ENCODE measurements at places on chromosomes 11 and 22.

GRCh38 chr22:25413620-25414019, 150.9 kb upstream of the GRK3 start:
- DNase-seq = no peak

GRCh38 chr11:68117853-68118470, 3.2 kb downstream of the CHKA start:
- no peak for DNase-seq

GRCh38 chr11:115144914-115145313, 359.3 kb downstream of the CADM1 start:
- no peak for DNase-seq

DNA sequence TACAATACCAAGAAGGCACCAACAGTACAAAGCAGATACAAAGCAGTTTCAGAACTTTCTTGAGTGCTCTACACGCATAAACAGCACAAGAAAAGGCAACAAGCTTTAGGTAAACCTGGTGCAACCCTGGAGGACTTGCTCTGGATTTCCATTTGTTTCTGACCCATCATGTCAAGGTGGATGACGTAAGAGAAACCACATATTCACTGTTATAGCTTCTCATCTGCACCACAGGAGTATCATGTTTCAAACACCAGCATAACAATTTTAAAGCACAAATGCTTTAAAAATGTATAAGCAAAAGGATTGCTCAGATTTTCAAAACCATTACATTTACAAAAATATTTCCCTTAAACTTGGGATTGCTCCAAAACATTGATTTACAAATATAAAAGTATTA, 25.0 kb upstream of the YPEL1 start:
- no peak for DNase-seq

- DNase-seq = no peak
Measured at GRCh38 chr11:102234779-102235439, 82.4 kb upstream of the BIRC3 start.

- DNase-seq = no peak
Measured at GRCh38 chr11:130211781-130212401, 52.3 kb downstream of the ST14 start.

- DNase-seq = peak; percentile 25
Measured at GRCh38 chr11:44775366-44775984, 48.7 kb downstream of the TSPAN18 start.

GRCh38 chr11:31237819-31238760, 131.4 kb downstream of the DCDC1 start:
- DNase-seq = no peak

DNA sequence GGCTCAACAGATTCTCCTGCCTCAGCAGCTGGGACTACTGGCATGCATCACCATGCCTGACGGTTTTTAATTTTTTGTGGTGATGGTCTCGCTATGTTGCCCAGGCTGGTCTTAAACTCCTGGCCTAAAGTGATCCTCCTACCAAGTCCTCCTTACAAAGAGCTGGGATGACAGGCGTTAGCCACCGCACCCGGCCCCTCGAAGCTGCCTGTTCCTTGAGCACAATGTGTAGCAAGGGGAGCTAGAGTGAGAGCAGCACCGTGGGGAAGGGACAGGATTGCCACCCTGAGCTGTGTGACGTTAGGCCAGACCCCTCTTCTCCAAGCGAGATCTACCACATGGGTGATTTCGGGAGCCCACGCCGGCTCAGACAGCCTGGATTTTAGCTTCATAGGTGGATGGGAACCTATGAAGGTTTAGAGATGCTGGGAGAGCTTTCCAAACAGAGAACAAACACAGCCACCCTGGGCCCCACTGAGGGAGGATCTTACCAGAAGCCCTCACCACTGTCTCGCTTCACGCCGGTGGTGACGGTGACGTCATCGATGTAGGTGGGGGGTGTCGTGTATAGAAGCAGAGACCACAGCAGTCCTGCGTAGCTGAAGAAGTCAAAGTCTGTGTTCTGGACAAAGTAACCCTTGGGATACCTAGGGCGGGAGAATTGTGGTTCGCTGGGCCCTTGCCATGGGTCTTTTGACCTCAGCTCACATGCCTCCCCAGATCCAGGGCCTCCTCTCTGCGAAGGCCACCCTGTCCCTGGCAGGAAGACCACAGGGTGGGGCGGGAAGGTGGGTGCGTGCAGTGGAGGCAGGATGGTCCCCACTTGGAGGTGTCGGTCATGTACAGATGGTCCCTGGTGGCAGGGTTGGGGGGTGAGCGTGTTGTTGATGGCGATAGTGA, 23.1 kb downstream of the RGL4 start:
- DNase-seq = no peak

- no peak for DNase-seq
Measured at GRCh38 chr11:43404836-43405479, 46.2 kb downstream of the TTC17 start.

- DNase-seq = no peak
Measured at GRCh38 chr22:37518509-37519267, 527 bp downstream of the CARD10 start.
